ENCODE measurements at places on chromosomes 12 and 14. TPM values are rescaled to one million over a fixed set of nuclear protein-coding genes. Genes with fewer than 3 reads are reported as not detected.
A peak's percentile ranks its signal among the peaks of the same experiment; 100 is the strongest.

DNA sequence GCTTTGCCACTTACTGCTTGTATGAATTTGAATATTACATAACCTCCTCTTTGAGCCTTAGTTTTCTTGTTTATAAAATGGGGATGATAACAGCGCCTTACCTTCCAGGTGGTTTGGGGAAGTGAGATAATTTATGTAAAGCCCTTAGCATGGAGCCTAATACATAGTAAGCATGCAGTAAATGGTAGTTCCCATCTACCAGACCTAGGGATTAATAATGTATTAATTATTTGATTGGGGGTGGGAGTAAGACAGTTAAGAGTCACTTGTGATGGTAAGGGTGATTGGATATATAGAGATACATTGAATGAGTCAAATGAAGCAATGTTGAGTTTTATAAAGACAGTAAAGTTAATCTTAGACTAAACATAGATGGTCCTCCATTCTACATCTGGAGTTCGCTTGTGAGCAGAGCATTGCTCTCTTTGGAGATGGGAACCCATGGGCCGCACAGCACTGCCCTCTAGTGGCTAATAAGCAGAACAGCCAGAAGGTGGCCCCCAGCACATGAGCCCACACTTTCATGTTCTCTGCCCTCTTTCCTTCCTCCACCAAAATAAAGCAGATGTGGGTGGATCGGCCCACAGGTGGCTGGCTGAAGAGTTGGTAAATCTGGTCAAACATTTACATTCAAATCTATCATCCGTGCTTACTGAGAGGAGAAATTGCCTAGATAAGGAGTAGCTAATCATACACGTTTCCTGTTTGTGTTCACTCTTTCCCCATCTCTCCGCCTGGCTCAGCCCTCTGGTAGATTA lies 26.5 kb upstream of the TAMALIN start:
- peak; percentile 88 for DNase-seq

GRCh38 chr12:55258303-55258702 lies 13.9 kb downstream of the OR6C74 start:
- DNase-seq: no peak

The FGD6 gene
- 0.27 TPM for total RNA-seq

The NYNRIN gene
- 20.2 TPM for total RNA-seq

- no peak for DNase-seq
Observed at GRCh38 chr14:65423982-65424381, 11.5 kb downstream of the FUT8 start.

The AKAP3 gene
- 1.1 TPM for total RNA-seq

- no peak for DNase-seq
Observed at GRCh38 chr12:30813525-30814294, 59.0 kb upstream of the CAPRIN2 start.

GRCh38 chr12:127143020-127143419 lies 1124.0 kb upstream of the TMEM132C start:
- no peak for DNase-seq

The MANSC4 gene
- under 0.01 TPM for total RNA-seq

DNA sequence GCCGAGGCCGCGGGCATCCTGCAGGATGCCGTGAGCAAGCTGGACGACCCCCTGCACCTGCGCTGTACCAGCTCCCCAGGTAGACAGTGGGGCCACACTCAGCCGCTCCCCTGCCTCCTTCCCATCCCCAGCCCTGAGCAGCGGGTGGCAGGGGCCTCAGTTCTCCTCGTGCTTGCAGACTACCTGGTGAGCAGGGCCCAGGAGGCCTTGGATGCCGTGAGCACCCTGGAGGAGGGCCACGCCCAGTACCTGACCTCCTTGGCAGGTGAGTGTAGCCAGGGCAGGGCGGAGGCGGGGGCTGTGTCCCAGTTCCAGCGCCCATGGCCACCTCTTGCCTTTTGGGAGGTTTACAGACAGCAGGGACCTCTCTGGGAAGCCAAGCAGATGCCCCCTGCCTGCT lies 22.9 kb downstream of the HIP1R start:
- no peak for DNase-seq

DNA sequence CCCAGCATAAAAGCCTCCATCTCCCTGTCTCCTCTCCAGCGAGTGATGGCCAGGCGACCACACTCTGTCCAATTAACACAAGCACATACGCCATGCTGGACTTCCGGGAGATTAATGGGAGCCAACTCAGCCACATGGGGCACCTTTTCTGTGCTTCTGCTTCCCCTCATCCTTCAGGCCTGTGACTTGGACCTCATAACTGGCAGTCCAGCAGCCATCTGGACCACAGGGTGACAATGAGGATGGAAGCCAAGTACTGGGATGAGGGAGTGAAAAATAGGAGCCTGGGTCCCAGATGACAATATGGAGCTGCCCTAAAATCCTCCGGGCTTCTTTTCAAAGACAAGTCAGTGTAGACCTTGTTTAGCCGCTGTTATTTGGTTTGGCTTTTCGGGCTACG lies 12.8 kb downstream of the MAP3K9 start:
- no peak for DNase-seq

- no peak for DNase-seq
Observed at GRCh38 chr14:79502751-79503148, 708.6 kb downstream of the DIO2 start.

The IGFBP6 gene
- total RNA-seq: 2.4 TPM

DNA sequence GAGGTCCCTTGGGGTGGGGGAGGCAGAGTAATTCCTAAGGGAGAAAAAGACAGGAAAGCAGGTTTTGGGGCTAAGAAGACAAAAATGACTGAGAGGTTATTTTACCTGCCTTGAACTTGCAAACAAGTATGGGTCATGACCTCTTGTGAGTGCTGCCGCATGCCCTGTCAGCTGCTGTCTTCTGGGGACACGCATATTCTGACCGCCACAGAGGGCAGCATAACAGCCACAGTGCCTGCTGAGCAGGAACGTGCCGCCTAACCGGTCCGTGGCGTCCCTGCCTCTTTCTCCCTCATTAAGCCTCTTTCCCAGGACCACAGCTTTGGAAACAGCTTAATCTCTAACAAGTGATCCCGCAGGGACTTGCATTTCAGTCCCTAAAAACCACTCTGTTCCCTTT lies 51.3 kb upstream of the KCNA1 start:
- no peak for DNase-seq

GRCh38 chr14:74475678-74476077 lies 17.4 kb downstream of the NPC2 start:
- no peak for DNase-seq
